Activated CD8-positive, alpha-beta memory T cell treated with anti-CD3 and anti-CD28 coated beads, Interleukin-2, amount 50 U/mL, for 48 hours (primary cell): ENCODE measurements at places on chromosomes 12 and 14.

DNA sequence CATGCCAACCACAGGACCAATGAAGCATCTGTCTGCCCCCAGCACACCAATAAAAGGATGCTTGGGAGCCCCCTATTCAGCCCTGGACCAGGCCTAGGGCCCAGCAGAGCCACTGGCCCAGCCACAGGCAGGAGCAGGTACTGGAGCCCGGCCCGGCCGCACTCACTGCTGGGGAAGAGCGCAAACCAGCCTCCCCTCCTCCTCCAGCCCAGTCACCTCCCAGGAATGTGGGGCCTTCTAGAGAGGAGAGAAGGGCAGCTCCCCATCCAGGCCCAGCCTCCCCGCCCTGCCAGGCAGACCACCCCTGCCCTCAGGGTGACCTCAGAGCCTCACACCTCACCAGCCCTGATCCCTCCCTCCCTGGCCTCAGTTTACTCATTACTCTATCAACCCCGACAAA lies 56.2 kb downstream of the CCNK start:
- no peak for DNase-seq

DNA sequence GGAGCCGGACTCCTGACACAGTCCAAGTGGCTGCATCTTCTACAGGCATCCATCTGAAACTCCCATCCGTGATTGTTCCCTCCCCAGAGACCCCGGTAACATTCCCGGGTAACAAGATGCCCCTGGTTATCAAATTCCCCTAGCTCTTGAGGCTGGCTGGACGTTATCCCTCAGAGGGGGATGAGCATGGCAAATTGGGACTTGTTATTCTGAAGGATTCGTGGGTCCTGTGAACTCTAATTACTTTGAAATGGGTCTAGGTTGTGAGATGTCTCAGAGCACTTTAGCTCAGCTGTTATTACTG lies 642 bp upstream of the PAN2 start:
- DNase-seq = no peak

- no peak for DNase-seq
These were observed 34.4 kb downstream of the ITPR2 start for GRCh38 chr12:26798640-26799039.

DNA sequence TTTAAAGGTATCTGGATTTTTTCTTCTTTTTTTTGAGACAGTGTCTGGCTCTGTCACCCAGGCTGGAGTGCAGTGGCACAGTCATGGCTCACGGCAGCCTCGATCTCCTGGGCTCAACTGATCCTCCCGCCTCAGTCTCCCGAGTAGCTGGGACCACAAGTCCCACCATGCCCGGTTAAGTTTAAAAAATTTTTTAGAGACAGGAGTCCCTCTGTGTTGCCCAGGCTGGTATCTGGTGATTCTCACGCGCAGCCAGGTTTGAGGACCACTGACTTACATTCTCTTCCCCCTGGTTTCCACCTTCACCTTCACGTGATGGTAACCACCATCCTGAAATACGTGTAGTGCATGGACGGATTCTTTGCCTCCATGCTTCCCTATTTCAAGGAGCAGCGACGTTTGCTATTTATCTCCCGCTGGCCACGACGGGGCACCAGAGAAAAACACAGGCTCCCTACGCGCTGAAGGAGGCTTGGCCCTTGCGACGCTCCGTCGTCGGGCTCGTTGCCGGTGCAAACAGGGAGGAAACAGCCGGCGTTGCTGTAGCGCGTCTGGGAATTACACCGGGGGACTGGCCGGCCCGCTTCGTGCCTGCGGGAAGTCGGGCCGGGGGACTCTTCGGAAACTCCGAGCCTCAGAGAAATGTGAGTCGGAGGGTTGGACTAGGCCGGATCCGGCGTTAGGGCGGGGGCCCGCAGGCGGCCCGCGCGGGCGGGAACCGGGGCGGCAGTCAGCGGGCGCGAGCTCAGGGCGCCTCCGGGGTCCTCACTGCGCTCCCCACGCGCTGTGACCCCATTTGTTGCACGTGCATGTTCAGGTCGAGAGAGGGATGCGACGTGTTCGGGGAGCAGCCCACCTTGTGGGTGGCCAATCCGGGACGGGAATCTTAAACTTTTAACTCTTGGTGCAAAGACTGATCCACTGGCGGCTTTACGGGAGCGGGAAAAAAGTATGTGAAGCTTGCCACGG lies at the start of gene TCHP:
TCHP (plus strand) TSS at position 492 of the 969 bp plus-strand sequence. CDS start 2,753 bp downstream, outside the sequence.
- DNase-seq = peak; percentile 85

DNA sequence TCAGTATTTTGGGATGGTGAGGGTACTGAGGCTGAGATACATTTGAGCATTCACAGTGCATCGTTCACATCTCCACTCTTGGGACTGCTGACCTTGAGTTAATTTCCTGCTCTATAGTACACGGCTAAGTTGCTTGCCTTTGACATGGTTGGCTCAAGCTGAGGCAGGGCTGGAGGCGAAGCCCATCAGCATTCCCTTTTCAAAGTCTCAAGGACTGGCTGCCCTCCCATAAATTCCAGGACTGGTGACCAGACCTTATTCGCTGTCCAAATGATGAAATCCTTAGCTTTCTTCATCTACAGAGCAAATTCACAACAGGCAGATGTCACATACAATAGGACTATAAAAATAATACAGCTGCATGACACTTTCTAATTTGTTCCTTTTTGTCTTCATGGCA lies 85.9 kb downstream of the SSPN start:
- no peak for DNase-seq

DNA sequence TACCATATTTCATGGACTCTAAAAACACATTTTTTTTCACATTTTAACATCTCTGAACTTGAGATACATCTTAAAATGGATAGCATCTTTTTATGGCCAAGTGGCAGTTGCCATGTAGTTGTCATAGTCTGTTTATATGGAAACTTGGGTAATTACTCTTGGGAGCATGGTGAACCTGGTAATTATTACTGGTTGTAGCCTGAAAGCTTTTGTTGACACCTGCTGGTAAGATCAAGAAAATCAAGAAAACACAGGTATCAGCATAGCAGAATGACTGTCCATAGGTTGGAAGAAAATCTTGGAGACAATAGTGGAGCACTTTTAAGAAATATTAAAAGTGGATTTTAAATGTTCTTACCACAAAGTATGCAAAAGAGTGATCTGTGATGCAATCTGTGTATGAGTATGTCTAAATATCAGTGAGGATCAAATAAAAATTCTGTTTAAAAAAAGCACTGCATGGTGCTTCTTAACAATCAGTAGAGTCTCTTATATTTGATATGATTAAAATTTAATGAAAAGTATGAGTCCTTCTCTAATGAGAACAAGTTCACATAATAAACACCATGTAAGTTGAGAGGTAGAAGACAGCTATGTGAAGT lies 44.2 kb downstream of the TTC8 start:
- DNase-seq = no peak

- DNase-seq = no peak
These were observed 75.6 kb downstream of the NTF3 start for GRCh38 chr12:5507401-5507935.

- DNase-seq = no peak
These were observed 77.5 kb upstream of the KRAS start for GRCh38 chr12:25328072-25328712.

- no peak for DNase-seq
These were observed 136.1 kb upstream of the MAP1LC3B2 start for GRCh38 chr12:116423094-116423493.

DNA sequence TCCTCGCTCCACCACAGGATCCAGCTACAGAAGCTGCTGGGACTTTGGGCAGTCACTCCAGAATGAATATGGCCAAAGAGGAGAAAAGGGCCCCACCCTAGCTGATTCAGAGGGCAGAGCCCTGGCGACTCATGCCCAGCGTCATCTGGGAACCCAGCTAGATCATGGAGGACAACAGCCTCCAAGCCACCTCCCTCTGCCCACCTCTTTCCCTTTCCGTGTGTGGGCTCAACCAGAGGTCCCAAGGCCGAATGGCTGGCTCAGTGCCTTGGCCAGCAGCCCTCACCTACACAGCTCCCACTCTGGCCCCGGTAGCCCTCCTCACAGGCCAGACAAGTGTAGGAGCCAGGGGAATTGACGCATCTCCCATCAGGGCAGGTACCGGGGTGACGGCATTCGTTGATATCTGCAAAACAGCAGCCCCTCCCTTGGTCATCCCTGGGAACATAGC lies 17.4 kb downstream of the ISCA2 start:
- no peak for DNase-seq

DNA sequence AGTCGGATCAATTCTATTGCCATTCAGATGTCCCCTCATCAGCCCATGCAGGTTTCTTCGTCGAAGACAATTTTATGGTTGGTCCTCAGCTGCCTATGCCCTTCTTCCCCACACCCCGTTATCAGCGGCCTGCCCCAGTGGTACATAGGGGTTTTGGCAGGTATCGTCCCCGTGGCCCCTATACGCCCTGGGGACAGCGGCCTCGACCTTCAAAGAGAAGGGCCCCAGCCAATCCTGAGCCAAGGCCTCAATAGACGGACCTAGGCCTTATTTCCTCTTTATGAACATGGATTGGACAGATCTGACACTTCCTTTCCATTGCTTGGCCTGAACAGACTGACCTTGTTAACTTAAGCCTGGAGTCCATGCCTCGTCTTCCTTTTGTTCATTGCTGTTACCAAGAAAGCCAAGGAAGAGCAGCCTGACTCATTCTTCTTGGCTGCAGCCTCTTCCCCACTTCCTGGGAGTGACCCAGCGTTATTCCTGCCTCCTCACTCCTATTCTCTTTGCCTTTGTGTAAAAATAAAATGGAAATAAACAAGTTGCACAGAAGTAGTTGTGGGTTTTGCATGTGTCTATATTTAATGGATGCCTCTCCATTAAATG lies 156.5 kb upstream of the AMIGO2 start:
- no peak for DNase-seq

GRCh38 chr12:84128117-84128991 lies 784.2 kb downstream of the SLC6A15 start:
- no peak for DNase-seq

DNA sequence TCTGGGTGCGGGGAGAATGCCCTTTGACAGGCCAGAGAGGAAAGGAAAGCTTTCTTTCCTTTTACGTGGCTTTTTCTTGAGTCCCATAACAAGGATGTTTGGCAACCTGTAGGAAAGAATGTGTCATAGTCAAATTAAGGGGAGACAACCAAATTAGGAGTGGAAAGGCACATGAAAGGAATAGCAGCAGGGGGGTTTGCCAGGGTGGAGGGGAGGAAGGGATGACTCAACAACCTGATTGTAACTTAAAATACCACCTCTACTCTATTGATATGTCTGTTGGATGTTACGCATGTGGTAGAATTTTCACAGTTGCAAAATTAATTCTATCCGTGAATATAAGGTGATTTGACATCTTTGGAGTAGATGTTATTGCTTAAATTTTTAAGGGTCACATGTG lies 28.5 kb upstream of the MYBPC1 start:
- no peak for DNase-seq

DNA sequence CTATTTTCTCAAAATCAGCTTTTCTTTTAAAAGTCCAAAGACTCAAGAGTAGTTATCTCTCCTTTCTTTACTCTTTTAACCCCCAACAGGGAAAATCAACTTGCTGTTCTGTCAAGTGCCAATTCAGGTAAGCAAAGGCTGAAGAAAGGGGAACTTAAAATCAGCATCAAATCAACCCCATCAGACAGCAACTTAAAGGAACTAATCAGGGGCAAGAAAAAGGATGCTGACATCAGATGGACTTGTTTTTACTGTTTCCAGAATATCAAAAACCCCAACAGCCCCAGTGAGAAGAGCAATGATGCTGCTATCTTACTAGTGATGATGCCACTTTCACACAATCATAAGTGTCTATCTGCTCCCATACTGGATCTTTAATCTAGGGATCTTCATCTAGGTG lies 3.4 kb downstream of the BAZ2A start:
- DNase-seq = no peak

DNA sequence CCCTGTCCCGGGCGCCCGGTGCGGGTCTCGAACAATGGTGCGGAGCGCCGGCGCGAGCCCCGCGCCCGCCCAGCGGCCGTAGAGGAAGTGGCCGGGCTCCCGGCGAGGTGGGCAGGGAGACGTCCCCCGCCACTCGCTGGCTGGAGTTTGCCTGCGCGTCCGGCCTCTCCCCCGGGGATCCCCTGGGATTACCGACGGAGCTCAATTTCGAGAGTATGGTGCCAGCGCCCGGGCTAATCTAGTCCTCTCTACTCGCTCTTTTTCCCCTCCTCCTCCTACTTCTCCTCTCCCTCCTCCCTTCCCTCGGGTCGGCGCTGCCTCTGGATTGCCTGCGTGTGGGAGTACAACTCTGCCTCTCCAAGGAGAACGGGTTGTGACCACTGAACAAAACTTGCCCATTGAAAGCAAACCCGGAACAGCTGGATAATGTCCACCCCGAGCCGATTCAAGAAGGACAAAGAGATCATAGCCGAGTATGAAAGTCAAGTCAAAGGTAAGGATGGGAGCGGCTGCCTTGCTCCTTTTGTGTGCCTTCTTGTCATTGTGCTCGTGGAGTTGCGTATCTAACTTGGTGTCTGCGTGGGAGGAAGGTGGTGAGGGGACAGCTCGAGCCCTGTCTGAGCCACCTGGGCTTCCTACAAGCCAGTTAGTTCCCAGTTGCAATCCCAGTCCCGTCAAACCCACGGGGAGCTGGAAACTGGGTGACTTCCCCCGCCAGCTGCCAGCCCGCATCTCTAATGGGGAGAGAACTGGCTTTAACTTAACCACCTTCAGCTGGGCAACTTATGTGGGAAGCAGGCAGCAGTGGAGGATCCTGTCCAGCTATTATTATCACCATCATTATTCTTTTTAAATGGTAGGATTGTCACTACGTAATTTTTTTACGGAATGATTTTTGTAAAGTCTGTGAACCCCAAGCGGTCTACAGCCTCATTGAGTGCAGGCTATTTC lies at the start of gene SRGAP1:
SRGAP1 (plus strand) TSS at position 310 of the 951 bp plus-strand sequence; CDS start at position 427, 117 bp downstream.
- DNase-seq = no peak

DNA sequence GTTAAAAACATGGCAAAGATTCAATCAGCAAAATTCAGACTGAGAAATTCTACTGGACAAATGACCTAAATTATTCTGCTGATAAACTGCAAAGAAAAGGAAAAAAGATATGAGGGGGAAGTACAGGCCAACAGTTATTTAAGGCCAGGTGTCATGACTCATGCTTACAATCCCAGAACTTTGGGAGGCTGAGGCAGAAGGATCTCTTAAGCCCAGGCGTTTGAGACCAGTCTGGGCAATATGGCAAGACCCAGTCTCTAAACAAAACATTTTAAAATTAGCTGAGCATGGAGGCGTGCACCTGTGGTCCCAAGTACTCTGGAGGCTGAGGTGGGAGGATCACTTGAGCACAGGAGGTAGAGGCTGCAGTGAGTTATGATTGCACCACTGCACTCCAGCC lies 91.8 kb upstream of the USP15 start:
- DNase-seq = no peak

DNA sequence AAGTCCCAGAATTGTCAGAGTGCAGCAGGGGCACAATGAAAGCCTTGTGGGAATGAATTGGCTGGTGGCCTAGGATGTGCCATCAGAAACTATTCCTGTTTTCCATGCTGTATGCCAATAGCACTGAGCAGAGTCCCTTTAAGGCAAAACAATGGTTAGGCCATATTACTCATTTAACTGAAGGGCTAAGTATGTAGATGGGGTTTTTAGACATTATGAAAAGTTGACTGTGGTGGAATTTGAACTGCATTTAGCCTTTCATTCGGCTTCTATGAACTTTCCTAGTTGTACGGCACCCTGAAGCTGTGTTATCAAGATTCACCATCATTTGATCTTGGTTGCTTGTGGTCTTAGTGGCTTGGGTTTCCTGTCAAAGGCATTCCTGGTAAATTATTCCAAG lies 24.8 kb downstream of the IL26 start:
- DNase-seq = no peak
